ENCODE measurements at places on chromosomes 6 and 20.

- no peak for DNase-seq
Measured at GRCh38 chr6:158011478-158011920, 29.8 kb downstream of the SYNJ2 start.

- DNase-seq, result no peak
Measured at GRCh38 chr6:136192902-136193301, 57.2 kb downstream of the MTFR2 start.

DNA sequence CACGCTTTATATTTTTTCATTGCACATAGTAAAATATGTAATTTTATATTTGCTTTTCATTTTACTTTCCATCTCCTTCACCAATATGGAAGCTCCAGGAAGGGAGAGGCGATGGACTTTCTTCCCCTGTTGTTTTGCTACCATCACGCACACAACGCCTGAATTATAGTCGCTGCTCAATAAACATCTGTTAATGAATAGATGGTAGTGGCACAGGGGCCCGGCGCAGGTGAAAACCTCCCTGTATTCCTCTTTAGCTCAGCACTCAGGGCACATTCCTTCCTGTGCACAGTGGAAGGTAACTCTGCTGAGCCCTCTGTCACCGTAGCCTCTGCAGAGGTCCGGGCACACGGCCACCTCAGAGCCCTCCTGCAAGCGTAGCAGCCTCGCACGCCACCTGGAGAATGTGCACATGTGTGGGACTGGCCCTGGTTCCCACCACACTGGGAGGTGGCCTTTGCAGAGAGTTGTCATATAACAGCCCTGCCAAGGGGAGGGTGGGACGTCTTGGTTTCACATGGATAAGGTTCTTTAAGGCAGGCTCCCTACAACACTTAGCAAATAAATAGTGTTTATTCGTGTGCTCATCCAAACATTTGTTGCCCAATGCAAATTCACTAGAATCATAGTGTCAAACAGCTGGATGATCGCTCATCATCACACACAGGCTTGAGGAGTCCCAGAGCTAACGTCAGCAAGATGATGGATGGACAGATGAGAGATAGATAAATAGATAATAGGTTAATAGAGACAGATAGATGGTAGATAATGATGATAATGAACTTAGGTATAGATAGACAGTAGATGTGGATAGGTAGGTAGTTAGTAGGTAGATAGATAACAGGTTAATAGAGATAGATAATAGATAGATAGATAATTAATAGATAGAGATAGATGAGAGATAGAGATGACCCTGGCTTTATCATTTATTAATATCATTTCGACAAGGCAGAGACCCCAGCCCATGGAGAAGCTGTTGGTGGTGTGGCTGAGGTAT lies 32.3 kb upstream of the AFDN start:
- no peak for DNase-seq

GRCh38 chr6:111871725-111872400 lies 1.4 kb downstream of the FYN start:
- no peak for DNase-seq

DNA sequence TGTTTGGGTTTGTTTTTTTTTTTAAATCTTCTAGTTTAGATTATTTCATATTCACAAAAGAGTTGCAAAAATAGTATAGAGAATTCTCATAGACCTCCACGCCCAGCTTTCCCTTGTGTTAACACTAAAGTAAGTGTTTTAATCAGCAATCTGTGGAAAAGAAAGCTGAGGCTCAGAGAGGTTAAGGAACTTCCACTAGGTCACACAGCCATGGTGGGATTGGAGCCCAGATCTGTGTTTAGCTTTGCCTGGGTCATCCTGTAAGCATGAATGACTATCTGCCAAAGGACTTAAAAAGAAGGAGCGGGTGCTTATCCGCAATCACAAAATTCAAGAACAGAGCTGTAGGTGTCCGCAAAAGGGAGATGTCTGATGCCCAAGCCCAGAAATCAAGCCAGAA lies 60.5 kb downstream of the EDN3 start:
- no peak for DNase-seq

- no peak for DNase-seq
Measured at GRCh38 chr6:19551611-19552010, 285.6 kb upstream of the ID4 start.

DNA sequence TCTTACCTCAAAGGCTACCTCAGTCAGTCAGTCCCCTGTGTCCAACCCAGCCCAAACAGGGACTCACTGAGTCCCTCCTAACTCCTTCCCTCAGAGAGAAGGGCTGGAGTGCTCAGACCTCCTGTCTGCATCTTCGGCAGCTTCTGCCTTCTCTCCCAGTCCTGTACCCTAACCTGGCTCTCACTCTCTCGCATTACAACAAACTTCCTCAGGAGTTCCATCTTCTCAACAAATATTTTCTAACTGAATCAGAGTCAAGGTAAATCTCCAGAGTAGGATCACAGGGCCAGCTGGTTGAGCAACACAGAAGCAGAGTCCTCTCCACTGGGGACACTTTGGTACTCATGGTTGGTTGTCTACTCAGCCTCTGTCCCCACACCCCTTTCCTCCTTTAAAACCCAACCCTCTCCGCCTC lies 92.3 kb downstream of the MRPL14 start:
- no peak for DNase-seq

GRCh38 chr6:17662585-17662984 lies 44.1 kb downstream of the NUP153 start:
- DNase-seq, result no peak

GRCh38 chr6:109686566-109687265 lies 4.3 kb downstream of the AK9 start:
- DNase-seq, result no peak

DNA sequence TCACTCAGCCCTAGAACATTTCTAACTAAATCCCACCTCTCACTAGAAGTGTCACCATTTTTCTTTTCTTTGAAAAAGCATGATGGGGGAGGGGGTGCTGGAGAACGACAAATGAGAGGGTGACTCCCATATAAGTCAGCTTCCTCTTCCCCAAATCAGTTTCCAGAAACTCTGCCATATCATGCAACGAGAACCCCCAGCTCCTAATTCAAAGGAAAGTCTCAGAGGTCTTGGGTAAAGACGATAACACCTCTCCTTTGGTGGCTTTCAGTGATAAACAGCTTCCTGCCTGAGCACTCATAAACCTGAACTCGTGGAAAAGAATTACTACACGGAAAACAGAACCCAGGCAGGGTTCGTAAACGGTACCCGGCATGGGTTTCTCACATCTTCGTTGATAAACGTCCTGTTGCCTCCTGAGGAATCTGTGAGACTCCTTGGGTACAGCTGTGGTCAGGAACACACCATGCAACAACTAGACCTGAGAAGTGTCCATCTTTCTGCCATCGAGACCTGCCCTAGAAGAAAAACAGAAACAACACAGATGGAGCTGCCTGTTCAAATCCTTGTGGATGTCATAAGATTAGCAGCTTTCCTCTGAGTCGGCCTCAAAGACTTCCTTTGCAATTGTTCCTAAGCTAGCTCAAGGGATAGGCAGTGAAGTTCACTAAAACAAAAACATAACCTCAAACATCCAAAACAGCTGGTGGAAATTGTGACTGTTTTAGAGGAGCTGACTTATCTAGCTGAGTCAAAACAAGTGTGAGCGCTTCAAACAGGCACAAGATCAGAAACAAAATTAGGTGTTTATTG lies 185.8 kb upstream of the PRDM1 start:
- peak; percentile 35 for DNase-seq

DNA sequence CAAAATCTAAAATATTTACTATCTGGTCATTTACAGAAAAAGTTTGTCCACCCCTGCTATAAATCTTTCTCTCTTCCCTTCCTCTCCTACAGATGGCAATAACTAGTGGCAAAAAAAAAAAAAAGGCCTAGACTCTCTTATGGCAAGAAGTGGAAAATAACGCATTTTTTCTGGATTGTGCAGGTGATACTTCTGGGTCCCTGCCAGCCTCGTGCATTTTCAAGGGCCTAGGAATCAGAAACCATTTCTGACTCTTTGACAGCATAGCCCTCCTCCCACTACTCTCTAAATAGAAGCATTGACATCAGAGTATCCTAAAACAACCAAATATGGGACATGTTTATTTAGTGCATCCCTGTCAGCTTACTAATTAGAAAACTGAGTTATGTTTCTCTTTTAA lies 251.0 kb downstream of the KHDC1L start:
- DNase-seq, result no peak
